ENCODE measurements at places on chromosomes 5 and 9.

- DNase-seq, result no peak
These were observed 469.0 kb upstream of the BRINP1 start for GRCh38 chr9:119838210-119838609.

- DNase-seq, result no peak
These were observed 683 bp downstream of the CLPTM1L start for GRCh38 chr5:1343931-1344901.

- no peak for DNase-seq
These were observed 252.7 kb downstream of the AP3B1 start for GRCh38 chr5:78041805-78042204.

DNA sequence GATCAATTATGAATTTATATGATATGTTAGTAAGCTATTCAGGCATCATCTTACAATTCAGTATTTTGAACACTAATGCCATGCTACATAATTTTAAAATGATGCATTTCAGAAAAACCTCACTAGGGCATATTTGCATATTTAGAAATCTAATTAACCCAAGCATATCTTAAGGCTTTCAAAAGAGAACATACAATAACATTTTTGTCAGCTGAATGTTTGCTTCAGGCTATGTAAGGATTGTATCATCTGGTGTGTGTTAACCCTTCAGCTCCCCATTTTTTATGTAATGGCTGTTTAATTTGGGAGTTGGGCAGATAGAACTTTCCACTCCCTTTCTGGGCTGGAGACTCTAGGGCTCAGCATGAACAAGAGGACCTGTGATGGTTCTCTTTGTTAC is 299.1 kb upstream of the EFNA5 start:
- no peak for DNase-seq

DNA sequence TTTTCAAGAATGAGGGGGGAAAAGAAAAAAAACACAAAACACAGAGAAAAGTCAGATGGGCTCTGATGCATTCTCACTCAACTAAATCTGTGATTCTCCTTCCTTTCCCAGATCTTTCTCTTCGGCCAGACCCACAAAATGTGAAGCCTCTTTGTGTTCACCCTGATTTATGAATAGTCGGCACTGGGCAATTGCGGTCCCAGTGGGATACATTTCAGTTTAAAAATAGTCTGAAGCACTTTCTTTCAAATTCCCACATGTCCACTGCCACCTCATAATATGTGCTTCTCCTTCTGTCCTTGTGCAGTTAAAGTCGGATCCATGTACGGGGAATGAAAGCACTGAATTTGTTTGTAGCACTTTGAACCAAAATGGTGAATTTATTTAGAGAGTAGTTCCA is 995.4 kb upstream of the WWC1 start:
- no peak for DNase-seq

DNA sequence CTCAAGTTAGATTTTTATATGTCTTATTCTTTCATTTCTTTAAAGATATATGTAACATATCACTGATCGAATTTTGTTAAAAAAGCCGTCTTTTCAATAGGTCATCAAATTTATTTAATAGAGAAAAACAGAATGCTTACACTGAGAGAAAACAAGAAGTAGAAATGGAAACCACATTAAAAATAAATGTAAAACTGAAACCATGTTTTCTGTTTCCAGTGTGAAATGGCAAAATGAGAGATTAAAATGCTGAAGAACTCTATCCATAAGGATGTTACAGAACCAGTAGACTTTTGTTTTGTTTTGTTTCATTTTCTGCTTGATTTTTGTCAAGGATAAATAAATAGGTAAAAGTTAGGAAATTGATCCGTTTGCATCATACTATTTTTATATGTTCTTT is 210.1 kb downstream of the PRDM9 start:
- DNase-seq, result no peak

DNA sequence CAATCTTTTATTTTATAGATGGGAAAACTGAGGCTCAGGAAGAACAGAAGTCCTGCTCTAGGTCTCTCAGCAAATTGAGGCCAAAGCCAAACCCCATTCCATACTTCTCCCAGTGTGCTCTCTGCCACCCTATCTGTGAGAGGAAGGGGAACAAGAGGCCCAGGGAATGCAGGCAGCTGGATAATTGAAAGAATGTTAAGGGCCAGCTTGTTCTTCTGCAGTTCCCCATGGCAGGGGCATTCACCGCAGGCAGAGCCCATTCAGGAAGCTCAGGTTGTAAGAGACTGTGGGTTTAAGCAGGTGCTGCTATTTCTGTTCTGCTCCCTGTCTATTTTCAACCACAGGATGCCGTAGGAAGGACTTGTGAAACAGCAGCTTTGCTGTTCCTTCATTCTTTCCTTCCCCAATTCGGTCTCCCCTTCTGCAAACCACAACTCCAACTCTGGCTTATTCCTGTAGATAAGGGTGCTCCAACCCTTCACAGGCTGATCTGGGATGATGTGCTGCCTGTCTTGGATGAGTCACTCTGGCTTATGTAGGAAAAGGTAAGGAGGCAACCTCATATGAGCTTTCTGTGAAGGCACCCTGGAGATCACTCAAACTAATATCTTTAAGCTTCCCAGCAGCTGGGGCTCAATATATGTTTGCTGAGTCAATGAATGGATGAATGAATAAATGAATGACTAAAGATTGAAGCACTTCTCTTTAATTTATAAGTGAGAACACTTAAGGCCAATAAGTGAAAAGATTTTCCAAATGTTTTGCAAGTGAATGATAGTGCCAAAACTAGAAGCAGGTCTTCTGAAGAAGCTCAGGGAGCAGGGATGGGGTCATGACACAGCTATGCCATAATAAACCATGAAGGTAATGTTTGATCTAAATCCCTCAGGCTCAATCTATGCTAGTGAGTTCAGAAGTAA is 377.6 kb downstream of the BRINP1 start:
- DNase-seq, result no peak

DNA sequence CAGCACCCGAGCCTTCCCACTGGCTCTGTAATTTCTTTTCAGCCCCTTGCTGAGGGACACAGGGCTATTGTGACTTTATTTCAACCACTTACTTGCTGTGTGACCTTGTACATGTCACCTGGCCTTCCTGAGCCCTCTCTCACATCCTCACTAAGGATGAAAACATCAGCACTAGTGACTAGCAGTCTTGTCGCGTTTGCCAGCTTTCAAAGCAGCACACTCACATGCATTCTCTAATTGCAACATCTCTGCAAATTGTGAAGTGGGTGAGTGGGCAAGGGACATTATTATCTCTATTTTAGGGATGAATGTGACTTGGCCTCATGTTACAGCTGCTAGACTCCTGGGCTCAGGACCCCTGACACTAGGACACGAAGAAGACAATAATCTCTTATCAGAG is 144.5 kb downstream of the SEC61B start:
- no peak for DNase-seq

DNA sequence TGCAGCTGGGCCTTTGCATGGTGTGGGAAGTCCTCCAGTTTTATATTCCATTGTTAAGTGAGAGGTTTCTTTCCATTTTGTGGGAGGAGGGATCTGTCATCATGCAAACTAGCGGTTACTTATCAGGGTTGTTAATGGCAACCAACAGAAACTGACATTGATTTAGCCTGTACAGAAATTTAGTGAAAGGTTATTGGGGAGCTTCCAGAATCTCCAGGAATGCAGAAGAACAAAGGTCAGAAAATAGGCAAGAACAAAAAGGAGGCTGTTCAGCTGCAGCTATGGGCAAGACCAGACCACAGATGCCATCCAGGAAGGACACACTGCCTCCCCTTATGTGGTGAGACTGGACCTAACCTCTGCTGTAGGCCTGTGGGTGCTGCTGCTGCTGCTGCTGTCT is 395.8 kb downstream of the KDM4C start:
- no peak for DNase-seq

GRCh38 chr5:35363387-35363965 is 133.2 kb upstream of the PRLR start:
- no peak for DNase-seq

GRCh38 chr9:1761807-1762206 is 253.3 kb upstream of the SMARCA2 start:
- no peak for DNase-seq

DNA sequence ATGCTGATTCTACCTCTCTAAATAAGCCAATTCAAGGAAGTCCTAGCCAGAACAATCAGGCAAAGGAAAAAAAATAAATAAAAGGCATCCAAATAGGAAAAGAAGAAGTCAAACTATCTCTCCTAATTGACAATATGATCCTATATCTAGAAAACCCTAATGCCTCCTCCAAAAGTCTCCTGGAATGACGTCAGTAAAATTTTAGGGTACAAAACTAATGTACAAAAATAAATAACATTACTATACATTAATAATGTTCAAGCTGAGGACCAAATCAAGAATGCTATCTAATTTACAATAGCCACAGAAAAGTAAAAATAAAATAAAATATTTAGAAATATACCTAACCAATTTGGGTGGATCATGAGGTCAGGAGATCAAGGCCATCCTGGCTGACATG is 33.8 kb upstream of the C6 start:
- no peak for DNase-seq

DNA sequence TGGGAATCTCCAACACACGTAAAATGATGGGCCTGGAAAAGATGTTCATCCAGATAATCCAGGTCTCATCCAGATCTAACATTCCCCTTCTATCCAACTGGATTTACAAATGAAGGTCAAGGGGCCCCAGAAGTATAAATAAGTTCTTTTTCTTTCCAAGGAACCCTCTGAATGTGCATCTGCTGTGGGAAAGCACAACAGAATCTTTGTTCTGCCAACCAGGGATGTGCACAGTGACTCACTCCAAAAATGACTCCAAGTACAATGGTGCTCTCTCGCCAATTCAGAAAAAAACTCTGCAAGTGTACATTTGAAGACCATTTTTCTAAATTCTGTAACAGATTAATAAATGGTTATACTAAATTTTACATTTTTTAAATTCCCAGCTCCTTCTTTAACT is 12.4 kb downstream of the RAPGEF6 start:
- DNase-seq, result no peak

DNA sequence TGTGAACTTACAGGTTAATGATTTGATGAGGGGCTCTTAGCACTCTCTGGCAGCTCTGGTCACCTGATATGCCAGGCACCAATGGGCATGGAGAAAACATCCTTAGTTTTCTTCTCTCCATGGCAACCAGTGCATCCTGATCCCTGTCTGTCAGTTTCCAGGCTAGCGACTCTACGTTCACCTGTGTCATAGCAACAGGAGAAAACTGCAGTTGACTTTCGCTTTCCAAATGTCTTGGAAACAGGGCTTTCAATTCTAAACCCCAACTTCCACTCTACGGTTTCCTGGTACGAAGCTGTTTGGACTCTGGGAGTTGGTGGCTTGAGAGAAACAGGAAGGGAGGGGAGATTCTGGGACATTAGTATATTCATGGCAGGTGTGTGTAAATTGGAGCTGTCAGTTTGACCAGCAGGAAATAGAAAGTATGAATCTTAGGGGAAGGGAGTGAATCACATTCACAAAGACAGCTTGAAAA is 74.4 kb downstream of the SLC28A3 start:
- peak; percentile 7 for DNase-seq

DNA sequence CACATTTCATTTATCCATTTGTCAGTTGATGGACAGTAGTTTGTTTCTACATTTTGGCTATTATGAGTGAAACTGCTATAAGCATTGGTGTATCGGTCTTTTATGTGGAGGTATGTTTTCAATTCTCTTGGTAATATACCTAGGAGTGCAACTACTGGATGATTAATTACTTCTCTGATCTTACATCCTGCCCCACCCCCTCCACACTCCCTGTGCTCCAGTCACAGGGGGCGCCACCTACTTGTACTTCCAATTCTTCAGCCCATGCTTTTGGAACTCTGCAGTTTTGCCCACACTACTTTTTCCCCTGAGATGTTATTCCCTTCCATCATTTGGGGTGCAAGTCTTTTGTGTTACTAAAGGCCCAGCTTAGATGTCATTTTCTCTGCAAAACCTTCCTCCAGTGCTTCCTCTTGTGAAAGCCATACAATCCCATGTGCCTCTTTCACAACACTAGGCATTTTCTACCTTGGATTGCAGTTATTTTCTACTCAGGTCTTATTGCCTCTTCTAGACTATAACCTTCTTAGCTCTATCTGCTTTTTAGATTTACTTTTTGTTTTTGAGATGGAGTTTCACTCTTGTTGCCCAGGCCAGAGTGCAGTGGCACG is 42.1 kb downstream of the SEC61B start:
- no peak for DNase-seq

- peak; percentile 80 for DNase-seq
These were observed 9.0 kb downstream of the CCDC69 start for GRCh38 chr5:151214614-151215545.
